ENCODE measurements at places on chromosomes 3 and 15. TPM values are rescaled to one million over a fixed set of nuclear protein-coding genes. Genes with fewer than 3 reads are reported as not detected.

The DUOXA2 gene
- not detected for polyA plus RNA-seq

DNA sequence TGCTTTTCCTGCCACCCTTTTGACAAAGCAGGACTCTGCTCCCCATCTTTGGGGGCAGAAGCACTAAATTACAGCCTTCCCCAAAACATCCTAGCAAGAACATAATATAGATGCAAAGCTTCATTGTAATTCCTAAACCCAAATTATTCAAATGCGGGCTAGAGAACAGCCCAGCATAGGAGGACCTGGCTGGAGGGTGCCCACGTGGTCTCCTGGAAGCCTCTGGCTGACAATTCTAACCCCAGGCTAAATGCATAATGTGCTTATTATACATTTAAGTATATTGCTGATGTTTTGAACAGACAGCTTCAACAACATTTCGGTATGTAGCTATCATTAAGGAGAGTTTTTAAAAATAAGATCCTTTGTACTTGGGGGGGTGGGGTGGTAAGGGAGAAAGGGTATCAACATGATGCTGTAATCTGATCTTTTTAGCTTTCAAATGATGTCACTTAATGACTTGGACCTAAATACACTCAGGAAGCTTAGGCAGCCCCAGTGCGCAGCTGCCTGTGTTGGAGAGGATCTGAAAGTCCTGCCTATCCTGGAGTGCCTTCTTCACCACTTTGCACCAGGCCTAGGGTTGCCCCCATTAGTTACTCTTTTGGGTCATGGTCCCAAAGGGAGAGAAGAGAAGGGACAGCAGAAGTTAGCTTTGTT, 57.2 kb upstream of the USP3 start:
- peaks cover 16% of the 10 kb centered on the region for H3K4me1 ChIP-seq
- H3K27me3 ChIP-seq = no peaks in the 10 kb centered on the region
- DNase-seq = no peak
- H3K27ac ChIP-seq = peak overlapping the region; percentile 39
- H3K36me3 ChIP-seq = no peaks in the 10 kb centered on the region
- no peak overlapping the region for H3K4me3 ChIP-seq

GRCh38 chr3:143121241-143122088, 1.9 kb downstream of the CHST2 start:
- no peaks in the 10 kb centered on the region for H3K27me3 ChIP-seq
- H3K4me1 ChIP-seq = peaks cover 19% of the 10 kb centered on the region
- no peaks in the 10 kb centered on the region for H3K36me3 ChIP-seq

DNA sequence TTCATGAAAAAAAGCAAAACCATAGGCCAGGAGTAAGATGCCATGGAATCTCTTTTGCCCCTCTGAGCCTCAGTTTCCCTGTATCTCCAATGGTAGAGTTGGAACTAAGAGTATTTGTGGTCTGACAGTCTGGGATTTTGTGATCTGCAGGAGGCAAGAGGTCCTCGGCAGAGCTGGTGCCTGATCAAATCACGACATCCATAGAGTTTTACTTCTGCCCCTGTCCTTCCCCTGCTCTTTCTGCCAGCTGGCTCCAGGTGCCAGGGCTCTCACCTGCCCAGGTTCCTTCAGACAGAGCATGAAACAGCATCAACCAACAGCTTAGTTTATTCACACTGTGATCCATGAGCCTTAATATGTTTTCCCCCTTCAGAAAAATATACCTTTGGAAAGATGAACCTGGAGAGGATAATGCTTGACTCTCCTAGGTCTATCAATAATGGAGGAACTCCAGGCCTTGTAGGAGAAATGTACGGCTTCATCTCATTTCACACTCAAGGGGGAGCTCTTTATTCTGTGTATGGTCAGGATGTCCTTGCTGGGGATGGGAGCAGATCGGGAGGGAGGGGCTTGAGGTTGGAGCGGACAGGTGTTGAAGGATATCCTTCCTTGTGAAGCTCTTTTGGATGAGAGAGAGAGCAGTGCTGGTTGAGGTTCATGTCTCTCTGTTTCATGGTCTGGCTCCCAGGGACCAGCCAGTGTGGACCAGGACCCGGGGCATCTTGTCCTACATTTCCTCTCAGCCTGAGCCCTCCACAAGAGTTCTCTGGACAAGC, 309.9 kb downstream of the RPLP1 start:
- H3K4me1 ChIP-seq = peaks cover 54% of the 10 kb centered on the region
- no peaks in the 10 kb centered on the region for H3K36me3 ChIP-seq
- no peaks in the 10 kb centered on the region for H3K27me3 ChIP-seq
- DNase-seq = no peak
- H3K27ac ChIP-seq = no peak overlapping the region
- H3K4me3 ChIP-seq = no peak overlapping the region

DNA sequence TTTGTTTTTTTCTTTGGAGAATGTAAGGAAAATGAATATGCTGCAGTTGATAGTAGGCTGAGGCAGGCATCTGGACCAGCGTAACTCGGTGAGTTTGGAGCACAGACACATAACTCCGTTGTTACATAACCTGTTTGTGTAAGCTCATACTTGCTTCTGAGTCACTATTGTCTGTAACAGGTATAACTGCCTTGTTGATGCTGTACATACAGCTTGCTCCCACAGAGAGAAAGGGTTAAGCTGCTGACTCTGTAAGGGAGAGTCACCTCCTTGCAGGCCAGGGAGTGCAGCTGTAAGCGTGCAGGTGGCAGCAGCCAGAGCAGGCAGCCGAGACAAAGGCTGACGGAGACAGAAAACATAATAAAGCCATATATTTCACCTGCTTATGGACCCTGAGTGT, 20.4 kb downstream of the RETNLB start:
- no peaks in the 10 kb centered on the region for H3K27me3 ChIP-seq
- no peak for DNase-seq
- H3K4me3 ChIP-seq = no peak overlapping the region
- H3K4me1 ChIP-seq = no peaks in the 10 kb centered on the region
- no peaks in the 10 kb centered on the region for H3K36me3 ChIP-seq

DNA sequence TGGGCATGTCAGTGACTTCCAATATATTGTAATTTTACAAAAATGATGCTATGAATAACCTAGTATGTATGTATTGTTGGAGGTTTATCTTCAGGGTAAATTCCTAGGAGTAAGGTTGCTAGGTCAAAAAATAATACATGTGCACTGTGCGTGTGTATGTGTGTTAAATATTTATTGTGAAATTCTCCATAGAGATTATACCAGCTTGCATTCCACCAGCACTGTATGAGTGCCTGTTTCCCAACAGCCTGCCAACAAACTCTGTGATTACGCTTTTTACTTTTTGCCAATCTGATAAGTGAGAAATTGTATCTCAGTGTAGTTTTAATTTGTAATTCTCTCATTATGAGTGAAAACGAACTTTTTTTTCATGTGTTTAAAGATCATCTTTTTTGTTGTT, 12.6 kb upstream of the IGF2BP2 start:
- no peaks in the 10 kb centered on the region for H3K4me1 ChIP-seq
- no peak overlapping the region for H3K4me3 ChIP-seq
- H3K27me3 ChIP-seq = no peaks in the 10 kb centered on the region
- no peak for DNase-seq
- H3K36me3 ChIP-seq = no peaks in the 10 kb centered on the region

DNA sequence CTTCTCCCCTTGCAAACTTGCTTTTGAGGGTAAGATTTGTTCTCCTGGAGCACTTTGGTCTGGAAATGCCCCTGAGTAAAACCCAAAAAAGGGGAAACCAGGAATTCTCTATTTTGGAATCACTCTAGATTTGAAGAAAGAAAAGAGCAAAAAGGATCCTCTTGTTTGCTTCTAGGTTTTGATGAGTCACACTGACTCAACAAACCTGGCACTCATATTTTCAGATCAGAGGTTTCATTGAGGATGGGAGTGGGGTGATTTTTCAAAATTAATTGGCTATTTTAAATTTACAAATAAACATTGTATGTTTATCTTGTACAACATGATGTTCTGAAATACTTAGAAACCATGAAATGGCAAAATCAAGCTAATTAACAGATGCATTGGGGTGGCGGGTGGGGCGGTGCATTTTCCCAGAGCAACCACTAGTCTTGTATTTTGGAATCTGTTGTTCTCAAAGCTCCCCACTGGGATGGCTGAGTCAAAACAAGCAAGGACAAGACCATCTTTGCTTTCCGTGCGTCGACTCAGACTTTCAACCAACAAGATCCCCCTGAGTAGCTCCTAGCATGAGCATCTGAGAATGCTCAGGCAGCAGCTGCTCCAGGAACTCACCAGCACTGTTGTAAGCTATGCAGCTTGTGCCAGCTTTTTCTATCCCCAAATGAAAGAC, 451.4 kb downstream of the WDR72 start:
- no peaks in the 10 kb centered on the region for H3K4me1 ChIP-seq
- no peaks in the 10 kb centered on the region for H3K27me3 ChIP-seq
- H3K36me3 ChIP-seq = no peaks in the 10 kb centered on the region
- no peak overlapping the region for H3K4me3 ChIP-seq
- no peak for DNase-seq

DNA sequence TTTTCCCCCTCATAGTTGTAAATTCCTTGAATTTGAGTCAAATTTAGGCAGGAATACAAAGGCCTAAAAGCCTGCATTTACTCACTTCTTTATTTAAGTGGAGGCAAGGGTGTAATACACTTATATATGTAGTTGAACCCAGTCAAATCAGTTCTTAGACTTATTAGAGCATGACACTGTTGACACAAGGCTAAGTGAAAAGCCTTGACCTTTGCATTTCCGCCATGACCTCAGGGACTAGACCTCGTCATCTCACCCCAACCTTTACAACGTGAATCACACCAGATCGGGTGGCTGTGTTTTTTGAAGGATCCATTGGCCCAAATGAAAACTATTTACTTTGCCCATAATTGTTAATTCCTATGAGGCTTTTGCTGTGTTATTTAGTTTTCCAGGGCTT, 774.4 kb downstream of the ROBO1 start:
- no peak overlapping the region for H3K27ac ChIP-seq
- no peak for DNase-seq
- H3K4me3 ChIP-seq = no peak overlapping the region
- H3K4me1 ChIP-seq = no peaks in the 10 kb centered on the region
- H3K36me3 ChIP-seq = no peaks in the 10 kb centered on the region

DNA sequence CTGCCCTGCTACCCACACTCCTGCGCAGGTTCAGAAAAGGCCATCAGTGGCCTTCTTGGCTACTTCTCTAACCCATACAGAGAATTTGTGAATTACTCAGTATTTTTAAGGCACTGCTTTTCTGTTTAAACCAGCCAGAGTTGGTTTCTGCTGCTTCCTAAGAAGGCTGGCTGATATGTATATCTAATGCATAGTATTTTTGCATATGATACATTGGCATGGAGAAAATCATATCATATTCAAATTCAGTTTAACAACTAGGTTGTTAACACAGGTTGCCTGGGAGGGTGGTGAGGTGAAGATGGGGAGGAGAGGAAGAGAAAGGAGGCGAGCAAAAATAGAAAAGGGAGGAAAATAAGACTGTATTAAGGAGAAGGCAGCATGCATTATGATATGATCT, 132.8 kb upstream of the ADPGK start:
- DNase-seq = no peak
- no peak overlapping the region for H3K4me3 ChIP-seq
- H3K27me3 ChIP-seq = no peaks in the 10 kb centered on the region
- no peak overlapping the region for H3K27ac ChIP-seq

- peaks cover 13% of the 10 kb centered on the region for H3K4me1 ChIP-seq
- H3K27ac ChIP-seq = no peak overlapping the region
- no peak overlapping the region for H3K4me3 ChIP-seq
- no peak for DNase-seq
- H3K36me3 ChIP-seq = no peaks in the 10 kb centered on the region
Observed at GRCh38 chr3:189393598-189393997, 221.8 kb downstream of the TPRG1 start.

GRCh38 chr3:131491775-131492174, 11.0 kb downstream of the MRPL3 start:
- no peak for DNase-seq
- H3K4me1 ChIP-seq = peaks cover 21% of the 10 kb centered on the region
- no peak overlapping the region for H3K4me3 ChIP-seq
- H3K36me3 ChIP-seq = peaks cover 24% of the 10 kb centered on the region
- H3K27ac ChIP-seq = no peak overlapping the region

DNA sequence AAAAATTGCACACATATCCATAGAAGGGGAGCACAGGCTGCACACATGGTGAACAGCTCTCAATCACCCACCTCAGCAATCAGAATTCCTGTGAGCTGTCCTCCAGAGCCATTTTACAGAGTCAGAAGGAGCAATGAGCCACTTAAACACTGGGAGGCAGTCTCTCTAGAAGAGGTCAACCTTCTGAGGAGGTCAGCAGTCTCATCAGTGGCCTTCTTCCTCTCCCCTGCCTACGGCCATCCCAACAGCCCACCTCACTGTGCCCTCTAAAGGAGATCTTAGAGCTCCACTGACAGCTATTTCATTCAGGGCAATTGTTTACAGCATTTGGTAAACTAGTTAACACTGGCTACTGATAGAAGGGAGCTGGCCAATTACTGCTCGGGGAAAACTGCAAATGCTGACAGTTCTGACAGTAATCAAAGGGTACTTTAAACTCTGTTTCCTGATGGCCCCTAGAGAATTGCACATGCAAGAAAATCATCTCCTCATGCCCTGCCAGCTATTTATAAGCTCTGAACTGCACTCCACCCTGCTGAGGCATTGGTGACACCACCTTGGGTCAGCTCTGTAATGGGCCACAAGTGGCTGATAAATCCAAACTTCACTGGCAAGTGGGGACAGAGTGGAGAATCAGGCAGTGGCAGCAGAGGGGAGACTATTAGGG, 42.1 kb upstream of the TSPAN3 start:
- no peak for DNase-seq
- H3K4me3 ChIP-seq = no peak overlapping the region
- H3K36me3 ChIP-seq = no peaks in the 10 kb centered on the region
